Aorta (tissue), 5 donors: ENCODE measurements at places on chromosomes 7 and 10. TPM values are rescaled to one million over a fixed set of nuclear protein-coding genes. Genes with fewer than 3 reads are reported as not detected.

The NKX2-3 gene
- not detected for total RNA-seq

The TDRD1 gene
- 0.19 TPM for total RNA-seq

The STEAP4 gene
- total RNA-seq = 343 TPM

The CCAR1 gene
- 49.4 TPM for total RNA-seq

DNA sequence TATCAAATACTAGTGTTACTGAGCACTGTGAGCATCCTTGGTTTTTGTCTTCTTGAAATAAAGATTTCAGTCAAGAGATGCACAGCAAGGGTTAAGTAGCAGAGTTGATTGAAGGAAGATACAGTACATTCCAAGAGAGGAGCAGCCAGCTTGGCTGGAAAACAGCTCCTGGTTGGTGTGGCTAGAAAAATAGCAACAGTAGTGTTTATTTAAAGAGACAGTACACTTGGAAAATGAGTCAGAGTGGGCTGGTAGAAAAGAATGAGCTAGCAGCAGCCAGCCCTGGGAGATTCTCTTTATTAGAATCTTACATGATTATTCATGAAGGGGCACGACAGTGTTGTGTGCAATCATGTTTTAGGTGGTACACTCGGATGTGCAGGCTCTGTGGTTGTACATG lies 1016.4 kb upstream of the SORCS1 start:
- no peak overlapping the region for H3K27ac ChIP-seq
- H3K36me3 ChIP-seq = no peaks in the 10 kb centered on the region
- no peak for DNase-seq
- no peak overlapping the region for H3K4me3 ChIP-seq
- no peaks in the 10 kb centered on the region for H3K4me1 ChIP-seq

GRCh38 chr7:101739775-101740398 lies 77.5 kb upstream of the CUX1 start:
- H3K27me3 ChIP-seq = no peaks in the 10 kb centered on the region
- no peaks in the 10 kb centered on the region for H3K4me1 ChIP-seq
- H3K36me3 ChIP-seq = no peaks in the 10 kb centered on the region
- DNase-seq = no peak
- H3K4me3 ChIP-seq = no peak overlapping the region

DNA sequence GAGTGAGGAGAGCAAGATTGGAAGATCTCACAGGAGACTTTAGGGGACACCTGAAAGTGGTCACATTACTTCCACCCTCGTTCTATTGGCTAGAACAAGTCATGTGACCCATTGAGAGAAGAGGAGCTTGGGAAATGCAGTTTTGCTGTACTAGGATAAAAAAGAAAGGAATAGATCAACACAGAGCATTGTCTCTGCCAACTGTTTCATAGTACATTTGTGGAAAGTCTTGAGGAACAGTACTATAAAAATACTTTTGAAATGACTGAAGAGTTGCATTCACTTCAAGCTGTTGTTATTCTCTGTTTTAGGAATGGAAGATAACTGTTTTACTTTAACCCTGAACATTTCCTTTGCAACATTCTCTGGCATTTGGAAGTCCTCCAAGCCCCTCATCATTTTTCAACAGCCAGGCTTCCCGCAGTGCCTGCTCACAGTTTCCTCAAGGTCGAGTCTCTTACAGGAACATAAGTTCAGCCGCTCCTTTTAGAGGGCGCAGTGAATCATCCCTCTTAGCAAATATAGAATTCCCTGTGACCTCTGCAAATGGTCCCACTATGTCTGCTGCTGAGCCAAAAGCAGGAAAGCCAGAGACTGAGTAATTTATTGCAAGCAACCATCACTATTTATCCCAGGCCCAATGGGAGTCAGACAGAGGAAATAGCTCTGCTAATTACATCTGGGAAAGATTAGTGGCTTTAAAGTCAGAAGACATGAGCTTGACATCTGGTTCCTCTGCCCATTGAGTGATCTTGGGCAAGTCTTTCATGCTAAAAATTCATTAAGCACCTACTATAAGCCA lies 40.7 kb downstream of the MRPL32 start:
- no peak overlapping the region for H3K27ac ChIP-seq
- no peak overlapping the region for H3K4me3 ChIP-seq
- no peaks in the 10 kb centered on the region for H3K27me3 ChIP-seq
- H3K36me3 ChIP-seq = no peaks in the 10 kb centered on the region
- DNase-seq = peak; percentile 79

DNA sequence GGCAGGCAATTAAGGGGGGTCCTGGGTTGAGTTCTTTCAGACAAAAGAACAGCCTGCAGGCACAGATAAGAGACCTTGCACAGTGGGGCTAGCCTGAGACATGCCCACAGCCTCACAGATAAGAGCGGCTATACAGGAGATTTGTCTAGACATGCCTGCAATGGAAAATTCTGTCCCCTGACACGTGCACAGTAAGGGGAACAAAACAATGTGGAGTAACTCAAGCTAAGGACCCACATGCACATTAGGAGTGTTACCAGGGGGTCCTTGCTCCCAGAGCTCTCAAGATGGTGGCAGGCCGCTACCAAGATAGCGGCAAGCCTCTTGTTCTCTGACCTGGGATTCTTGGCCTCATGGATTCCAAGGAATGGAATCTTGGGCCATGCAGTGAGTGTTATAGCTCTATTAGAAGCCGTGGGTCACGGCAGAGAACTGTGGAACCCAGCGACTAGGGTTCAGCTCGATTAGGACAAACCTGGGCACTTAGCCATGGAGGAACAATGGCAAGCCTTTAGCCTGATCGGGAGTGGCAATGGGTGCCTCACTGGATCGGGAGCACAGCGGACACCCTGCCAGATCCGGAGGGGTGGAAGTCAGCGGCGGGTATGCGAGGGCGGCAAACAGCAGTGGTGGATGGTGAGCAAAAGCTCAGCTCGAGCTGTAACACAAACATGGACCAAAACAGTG lies 196.9 kb downstream of the CCSER2 start:
- DNase-seq = no peak
- no peak overlapping the region for H3K4me3 ChIP-seq
- no peaks in the 10 kb centered on the region for H3K36me3 ChIP-seq

- H3K4me1 ChIP-seq = no peaks in the 10 kb centered on the region
- H3K36me3 ChIP-seq = no peaks in the 10 kb centered on the region
- no peak overlapping the region for H3K27ac ChIP-seq
- no peaks in the 10 kb centered on the region for H3K27me3 ChIP-seq
- no peak overlapping the region for H3K4me3 ChIP-seq
Observed at GRCh38 chr10:131439705-131440104, 128.2 kb upstream of the TCERG1L start.

DNA sequence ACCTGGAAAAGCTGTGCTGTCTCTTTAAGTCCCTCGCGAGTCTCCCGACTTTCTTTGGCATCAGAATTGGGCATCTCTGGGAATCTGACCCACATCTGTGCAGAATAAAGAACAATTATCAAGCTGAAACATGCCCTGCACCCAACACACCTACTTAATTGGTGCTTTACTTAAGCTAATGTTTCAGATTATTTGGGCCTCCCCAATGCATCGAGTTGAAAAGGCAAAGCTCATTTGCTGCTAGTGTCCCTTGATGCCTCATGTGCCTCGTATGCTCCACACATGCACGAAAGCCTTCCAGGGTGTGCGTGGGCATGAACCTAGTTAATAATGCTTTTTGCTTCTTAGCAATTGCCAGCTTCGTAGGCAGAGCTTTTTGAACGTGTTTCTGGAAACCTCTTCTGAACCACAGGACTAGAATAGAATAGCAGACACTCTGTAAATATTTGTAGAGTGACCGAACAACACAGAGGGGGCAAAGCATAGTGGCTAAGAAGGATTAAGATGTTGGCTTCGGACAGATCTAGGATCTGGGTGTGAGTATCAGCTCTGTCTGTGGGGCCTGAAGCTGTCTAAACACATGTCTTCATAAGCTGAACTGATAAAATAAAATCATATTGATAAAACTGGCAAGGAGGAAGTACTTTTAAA lies 26.7 kb upstream of the FGFR2 start:
- no peaks in the 10 kb centered on the region for H3K4me1 ChIP-seq
- no peak overlapping the region for H3K4me3 ChIP-seq
- no peak for DNase-seq
- H3K27ac ChIP-seq = no peak overlapping the region
- no peaks in the 10 kb centered on the region for H3K27me3 ChIP-seq
- H3K36me3 ChIP-seq = no peaks in the 10 kb centered on the region

DNA sequence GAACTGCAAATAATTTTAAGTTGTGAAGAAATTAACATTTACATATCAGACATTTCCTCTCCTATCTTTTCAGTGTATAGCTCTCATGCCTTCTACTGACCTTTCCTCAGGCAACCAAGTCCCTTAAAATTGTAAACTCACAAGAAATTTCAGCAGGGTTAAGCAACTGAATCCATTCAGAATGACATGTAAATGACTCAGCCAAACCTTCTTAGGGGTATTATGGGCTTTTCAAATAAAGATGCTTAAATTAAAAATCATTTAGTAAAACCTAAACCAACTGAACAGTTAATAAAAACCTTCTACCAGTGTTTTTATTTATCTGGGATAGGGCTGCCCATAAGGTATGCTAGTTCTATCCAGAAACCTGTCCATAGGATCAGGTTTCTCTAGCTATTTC lies 20.7 kb downstream of the WAPL start:
- no peak for DNase-seq
- no peaks in the 10 kb centered on the region for H3K27me3 ChIP-seq
- H3K36me3 ChIP-seq = no peaks in the 10 kb centered on the region
- no peak overlapping the region for H3K27ac ChIP-seq
- peaks cover 10% of the 10 kb centered on the region for H3K4me1 ChIP-seq
- H3K4me3 ChIP-seq = no peak overlapping the region

DNA sequence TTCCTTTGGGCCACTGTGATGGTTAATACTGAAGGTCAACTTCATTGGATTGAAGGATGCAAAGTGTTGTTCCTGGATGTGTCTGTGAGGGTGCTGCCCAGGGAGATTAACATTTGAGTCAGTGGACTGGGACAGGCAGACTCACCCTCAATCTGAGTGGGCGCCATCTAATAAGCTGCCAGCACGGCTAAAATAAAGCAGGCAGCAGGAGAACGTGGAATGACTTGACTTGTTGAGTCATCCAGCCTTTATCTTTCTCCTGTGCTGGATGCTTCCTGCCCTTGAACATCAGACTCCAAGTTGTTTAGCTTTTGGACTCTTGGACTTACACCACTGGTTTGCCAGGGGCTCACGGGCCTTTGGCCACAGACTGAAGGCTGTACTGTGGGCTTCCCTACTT lies 1046.9 kb downstream of the TYW1 start:
- no peaks in the 10 kb centered on the region for H3K4me1 ChIP-seq
- H3K36me3 ChIP-seq = no peaks in the 10 kb centered on the region
- H3K27me3 ChIP-seq = no peaks in the 10 kb centered on the region
- DNase-seq = no peak

DNA sequence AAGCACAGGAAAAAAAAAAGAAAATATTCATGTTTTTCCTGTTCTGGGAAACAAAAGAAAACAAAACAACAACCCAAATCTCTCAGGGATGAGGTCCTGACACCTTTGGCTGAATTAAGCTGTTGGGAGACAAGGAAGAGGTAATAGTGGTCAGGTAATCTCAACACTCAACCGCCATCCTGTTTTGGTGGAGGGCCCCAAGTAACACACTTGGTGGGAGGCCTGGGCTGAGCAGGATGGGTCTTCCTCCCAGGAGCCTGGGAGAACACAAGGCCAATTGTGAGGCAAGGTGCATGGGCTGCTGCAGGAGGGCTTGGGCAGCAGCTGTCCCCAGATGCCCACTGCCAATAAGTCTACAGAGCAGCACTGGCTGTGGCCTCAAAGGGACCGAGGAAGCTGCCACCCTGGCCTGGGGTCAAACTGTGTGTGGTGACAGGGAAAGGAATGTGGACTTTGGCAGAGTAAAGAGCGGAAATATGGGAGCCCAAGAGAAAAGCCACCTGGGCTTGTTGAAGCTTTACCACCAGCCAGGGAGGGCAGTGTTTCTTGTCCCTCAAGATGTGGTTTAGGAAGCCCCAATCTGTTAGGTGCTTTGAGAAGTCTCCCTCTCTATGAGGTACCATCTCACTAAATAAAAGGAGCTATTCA lies 93.5 kb upstream of the SLC25A13 start:
- no peak overlapping the region for H3K4me3 ChIP-seq
- no peaks in the 10 kb centered on the region for H3K36me3 ChIP-seq
- no peak overlapping the region for H3K27ac ChIP-seq
- H3K4me1 ChIP-seq = no peaks in the 10 kb centered on the region
- DNase-seq = no peak

DNA sequence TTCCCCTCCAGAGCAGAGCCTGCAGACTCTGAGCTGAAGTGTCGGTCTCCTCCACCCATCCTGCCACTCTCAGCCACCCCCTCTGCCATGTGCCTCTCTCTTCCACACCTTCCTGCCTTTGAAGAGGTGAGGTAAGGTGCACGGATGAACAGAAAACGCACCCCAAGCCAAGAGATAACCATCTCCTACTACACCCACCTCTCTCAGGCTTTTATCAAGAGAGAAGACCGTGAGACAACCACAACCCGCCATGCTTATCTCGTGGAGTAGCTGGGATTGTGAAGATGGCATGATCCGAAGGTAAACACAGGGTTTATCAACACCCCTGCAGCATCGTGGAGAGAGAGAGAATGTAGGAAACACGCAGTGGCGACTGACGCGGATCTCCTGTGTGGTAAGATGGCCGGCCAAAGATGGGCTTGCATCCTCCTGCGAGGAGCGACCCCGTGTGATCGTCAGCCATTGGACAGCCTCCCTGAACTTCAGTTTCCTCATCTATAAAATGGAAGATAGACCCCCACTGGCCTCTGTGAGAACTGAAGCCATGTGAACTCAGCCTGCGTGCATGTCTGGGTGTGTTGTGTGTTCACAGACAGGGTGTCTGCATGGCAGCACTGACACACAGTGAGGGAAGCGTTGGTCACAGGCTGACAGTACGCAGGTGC lies 219.0 kb downstream of the DIP2C start:
- DNase-seq = peak; percentile 57
- H3K27me3 ChIP-seq = no peaks in the 10 kb centered on the region
- no peak overlapping the region for H3K4me3 ChIP-seq
- H3K27ac ChIP-seq = no peak overlapping the region

DNA sequence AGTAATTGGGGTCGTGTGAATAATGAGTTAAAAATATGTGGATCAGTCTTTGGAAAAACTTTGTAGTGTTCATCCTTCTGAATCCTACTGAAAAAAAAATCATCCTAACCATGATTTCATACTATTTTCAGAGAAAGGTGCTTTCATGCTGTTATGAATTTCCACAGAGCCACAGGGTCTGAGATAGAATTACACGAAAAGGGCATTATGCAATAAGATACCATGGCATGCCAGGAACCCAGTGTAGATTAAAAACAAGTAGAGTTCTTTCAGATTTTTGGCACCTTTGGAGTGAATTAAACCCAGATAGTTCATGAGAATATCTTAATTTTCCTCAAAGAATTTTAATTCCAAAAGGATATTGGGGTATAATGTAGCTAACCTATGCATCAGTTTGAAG lies 47.5 kb upstream of the AGMO start:
- H3K4me3 ChIP-seq = no peak overlapping the region
- DNase-seq = no peak
- H3K27ac ChIP-seq = no peak overlapping the region

DNA sequence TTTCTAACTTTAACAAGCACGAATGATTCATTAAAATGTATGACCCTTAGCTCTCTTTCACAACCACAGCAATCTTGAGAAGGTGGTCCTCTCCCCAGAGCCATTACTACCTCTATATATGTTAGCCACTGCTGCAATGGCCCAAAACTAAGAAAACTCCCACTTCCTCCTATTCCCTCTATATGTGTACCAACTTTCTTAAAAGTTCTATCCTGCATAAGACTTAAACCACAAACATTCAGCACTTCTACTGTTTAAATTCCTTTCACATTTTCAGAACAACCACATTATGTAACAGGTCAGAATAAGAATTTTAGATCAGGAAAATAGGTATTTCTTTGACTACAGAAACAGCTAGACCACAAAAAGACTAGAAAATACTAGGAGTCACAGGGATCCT lies 36.2 kb downstream of the WASL start:
- no peaks in the 10 kb centered on the region for H3K36me3 ChIP-seq
- no peak overlapping the region for H3K27ac ChIP-seq
- no peak for DNase-seq
- no peaks in the 10 kb centered on the region for H3K27me3 ChIP-seq
